ENCODE measurements at places on chromosomes 5 and 9.
A peak's percentile ranks its signal among the peaks of the same experiment; 100 is the strongest.

DNA sequence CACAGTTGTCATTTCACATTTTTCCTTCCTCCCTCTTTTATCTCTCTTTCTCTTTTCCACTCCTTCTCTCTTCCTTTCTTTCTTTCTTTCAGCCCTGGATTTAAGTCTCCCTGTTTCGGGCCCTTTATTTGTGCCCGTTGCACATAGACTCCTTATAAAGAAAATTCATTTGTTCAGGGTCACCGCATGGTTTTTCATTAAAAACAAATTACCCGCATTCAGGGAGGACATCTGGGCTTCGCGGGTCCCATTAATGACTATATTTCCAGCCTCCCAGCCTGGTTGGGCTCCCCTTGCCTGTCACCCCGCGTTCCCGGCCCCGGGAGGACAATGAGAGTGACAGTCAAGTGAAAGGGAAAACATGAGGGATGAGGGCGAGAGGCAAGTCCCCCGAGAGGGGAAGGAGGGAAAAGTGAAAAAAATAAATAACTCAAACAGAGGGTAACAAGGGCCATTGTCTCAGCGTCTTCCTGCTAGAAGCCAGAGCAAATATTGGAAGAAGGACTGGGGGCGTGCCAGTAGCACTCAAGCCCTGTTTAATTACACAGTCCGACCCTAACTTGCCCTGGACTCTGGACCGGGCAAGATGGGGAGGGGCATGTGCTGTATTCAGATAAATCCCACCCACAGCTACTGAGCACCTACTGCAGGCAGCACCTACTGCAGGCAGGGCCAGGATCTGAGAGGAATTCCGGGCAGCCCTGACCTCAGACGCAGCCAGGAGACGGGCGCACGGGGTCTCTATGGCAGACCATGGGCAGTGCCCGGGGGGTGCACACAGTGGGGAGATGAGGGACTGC is 166.2 kb downstream of the PAX5 start:
- no peak for DNase-seq

DNA sequence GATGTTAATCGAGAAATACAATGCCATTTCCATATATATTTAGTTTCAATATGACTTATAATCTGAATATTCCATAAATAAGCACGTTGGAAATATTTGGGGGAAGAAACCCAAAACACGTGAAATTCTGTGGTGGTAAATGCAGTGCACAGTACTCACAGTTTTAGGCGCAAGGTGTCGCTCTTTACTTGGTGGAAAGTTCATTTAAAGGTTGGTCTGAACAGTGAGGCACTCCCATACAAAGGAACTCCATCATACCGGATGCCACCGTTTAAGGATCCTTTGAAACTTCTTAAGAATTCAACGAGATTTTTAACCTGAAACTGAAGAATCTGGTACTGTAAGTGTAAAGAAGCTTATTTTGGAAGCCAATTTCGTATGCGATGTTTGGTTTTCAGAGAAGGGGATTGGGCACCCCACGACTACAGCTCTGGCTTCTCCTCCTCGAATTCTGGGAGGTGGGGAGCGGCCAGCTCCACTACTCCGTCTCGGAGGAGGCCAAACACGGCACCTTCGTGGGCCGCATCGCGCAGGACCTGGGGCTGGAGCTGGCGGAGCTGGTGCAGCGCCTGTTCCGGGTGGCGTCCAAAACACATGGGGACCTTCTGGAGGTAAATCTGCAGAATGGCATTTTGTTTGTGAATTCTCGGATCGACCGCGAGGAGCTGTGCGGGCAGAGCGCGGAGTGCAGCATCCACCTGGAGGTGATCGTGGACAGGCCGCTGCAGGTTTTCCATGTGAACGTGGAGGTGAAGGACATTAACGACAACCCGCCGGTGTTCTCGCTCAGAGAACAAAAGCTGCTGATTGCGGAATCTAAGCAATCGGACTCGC is at the start of gene PCDHA11:
Gene PCDHA11, plus strand, starts transcription at position 237 of the 834 bp plus-strand sequence. Its CDS starts 147 bp downstream, at position 384.
- DNase-seq: no peak

GRCh38 chr9:117095081-117095480 is 319.8 kb downstream of the ASTN2 start:
- DNase-seq: no peak

DNA sequence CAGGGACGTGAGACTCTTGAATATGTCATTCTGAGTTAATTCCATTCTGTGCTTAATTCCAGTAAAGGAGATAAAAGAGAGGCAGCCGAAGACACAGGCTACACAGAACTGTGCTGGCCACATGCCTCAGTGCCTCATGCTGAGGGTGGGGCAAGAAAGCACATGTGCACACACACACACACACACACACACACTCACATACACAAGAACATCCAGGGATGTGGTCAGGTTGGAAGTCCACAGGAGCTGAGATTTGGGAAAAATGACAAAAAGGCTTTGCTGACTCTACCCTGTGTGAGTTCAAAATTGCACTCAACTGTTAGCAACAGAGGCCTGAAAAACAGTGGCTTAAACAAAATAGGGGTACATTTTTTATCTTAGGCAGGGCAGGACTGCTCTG is 40.5 kb downstream of the ALG2 start:
- DNase-seq: no peak

DNA sequence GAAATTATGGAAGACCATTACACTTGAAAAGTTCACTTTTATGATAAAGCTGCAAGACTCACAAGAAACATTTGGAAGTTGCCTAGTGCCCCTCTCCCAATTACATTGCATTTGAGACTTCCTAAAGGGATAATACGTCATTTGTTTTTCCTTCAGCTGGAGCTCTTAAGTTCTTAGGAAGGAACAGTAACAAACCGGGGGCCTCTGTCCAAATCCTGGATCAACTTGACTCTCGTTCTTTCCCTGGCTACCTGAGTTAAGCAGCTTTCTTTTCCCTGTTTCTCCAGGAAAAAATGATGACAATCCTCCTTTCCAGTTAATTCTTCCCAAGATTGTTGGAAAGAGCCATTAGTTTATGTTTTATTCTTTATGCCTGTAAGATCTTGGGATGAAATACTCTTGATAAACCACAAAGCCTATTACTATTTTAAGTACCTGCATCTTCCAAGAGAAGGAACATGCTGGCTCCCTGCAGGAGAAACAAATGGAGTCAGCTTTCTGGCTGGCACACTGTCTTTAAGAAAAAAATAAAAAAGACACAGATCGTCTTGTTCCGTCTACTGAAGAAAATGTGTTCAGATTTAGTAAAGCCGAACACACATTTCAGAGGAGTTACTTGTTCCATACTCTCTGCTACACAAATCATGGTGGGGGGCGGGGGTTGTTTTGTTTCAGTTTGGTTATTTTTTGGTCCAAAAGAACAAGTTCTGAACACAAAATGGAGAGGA is 297.9 kb downstream of the EFNA5 start:
- DNase-seq: peak; percentile 53

DNA sequence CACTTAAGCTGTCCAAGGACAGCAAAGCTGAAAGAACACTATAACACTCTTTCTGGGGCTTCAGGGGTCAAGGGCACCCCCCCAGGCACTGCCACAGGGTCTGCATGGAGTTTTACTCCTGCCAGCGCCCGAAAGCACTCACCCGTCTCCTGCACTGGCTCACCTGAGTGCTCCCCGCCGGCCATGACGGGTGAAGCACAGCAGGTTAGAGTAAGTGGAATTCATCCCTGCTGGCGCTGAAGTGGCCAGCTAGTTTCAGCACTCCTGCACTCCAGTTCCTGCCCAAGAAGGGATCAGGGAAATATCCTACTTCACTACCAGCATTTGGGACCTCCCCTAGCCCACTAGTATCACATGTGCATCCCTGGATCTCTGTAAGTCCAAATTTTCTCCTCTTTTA is 516.0 kb downstream of the ZNF608 start:
- DNase-seq: no peak

GRCh38 chr9:124632077-124632621 is 125.0 kb upstream of the NR5A1 start:
- no peak for DNase-seq

- no peak for DNase-seq
Observed at GRCh38 chr5:134250949-134251348, 25.1 kb upstream of the PPP2CA start.

DNA sequence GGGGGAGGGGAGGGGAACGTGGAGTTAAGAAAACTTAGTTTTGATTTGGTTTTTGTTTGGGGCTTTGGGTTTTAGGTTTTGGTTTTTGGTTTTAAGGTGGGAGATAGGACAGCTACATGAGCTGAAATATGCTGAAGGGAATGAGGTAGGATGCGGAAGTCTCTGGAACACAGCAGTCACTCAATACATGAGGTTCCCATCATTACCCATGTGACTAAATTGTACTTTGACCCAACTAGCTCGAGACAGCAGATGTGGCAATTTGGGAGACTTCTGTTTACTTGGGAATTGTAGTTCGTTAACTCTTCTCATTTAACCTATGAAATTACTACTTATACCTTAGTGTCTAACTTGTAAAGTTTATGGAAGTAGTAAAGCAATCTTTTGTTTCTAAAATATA is 124.2 kb downstream of the TLE1 start:
- DNase-seq: no peak

- no peak for DNase-seq
Observed at GRCh38 chr5:23084815-23085214, 231.7 kb upstream of the CDH12 start.

- no peak for DNase-seq
Observed at GRCh38 chr5:138370537-138370936, 18.1 kb downstream of the KDM3B start.

GRCh38 chr5:91381774-91382359 is 1.2 kb downstream of the ARRDC3 start:
- DNase-seq: peak; percentile 79

- DNase-seq: no peak
Observed at GRCh38 chr5:88000877-88001276, 267.8 kb downstream of the TMEM161B start.

DNA sequence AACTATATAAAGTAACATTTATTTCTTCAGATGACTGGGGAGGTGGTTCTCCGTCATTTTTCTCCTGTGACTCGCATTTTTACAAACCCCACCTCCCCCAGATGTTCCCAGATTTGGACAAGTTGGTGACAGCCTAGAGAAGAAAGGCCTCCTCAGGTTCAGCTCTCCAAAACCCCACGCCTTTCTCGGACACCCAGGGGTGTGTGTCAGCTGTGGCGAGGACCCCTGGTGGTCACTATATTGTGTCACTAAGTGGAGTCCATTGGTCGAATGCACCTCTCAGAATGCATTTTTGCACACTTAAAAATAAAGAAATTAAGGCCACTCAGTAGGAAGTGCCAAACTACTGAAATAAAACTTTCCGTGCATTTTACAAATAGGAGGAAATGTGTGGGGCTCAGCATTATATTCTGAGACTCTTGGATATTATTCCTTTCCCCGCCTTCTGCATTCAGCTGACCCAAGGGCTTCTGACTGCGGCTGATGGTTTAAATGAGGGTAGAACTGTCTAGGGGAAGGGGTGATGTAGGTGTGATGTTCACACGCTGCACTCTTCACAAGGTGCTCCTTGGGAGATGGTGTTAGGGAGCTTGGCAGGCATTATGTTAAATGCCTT is 47.6 kb downstream of the ACO1 start:
- DNase-seq: no peak

DNA sequence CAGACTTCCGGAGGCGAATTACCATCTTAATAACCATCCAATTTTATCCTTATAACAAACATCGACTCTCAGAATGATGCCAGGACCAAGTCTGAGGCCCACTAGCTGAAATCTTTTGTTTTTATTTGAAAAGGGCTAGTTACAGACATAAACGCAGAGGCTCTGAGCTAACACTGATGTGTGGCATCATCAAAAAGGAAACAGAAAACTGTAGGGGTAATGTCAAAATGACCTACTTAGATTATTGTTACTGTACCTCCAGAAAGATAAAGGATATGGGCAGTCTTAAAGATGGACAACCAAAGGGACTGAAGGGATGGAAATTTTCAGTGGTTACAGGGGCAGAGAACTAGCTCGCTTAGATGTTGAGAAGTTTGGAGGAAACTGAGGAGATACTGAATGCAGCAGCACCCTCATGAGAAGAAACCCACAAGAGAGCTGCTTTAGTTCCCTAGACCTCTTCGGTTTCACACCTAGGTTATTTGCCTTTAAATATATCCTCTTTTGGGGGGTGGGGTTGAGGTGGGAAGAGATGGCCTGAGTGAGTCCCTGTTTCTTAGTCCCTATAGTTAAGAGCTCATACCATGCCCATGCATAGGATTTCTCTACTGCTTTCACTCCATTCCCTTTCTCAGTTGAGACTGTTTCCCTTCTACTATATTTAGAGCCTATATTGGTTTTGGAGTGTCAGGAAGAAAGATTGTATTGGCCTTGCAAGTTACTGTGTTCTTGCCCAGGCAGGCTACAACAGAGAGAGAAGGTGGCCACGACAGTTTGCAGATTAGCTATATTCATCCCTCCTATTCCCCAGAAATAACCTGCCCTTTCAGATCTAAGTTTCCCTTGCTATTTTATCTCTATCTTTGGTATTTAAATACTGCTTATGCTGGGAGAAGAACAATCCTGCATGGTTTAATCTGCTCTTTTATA is 320.4 kb upstream of the EFNA5 start:
- DNase-seq: no peak

- no peak for DNase-seq
Observed at GRCh38 chr5:51181208-51181894, 201.9 kb upstream of the ISL1 start.

GRCh38 chr5:122447879-122448278 is 135.8 kb downstream of the SNCAIP start:
- DNase-seq: no peak

DNA sequence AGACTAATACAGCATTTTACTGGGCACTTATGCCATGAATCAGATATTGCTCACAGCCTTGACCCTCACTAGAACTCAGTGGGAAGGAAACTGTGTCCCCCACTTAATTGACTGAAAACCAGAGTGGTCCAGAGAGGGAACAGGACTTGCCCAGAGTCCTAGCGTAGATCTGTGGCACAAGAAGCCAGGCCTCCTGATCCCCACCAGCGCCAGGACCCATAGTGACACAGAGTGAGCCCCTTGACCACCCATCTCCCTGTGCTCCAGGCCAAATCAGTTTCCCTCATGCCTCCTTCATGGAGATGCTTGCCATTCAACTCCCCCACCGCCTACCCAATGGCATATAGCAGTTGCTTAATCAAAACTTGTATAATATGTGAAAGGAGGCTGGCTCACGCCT is 8.3 kb downstream of the KIF12 start:
- DNase-seq: no peak

DNA sequence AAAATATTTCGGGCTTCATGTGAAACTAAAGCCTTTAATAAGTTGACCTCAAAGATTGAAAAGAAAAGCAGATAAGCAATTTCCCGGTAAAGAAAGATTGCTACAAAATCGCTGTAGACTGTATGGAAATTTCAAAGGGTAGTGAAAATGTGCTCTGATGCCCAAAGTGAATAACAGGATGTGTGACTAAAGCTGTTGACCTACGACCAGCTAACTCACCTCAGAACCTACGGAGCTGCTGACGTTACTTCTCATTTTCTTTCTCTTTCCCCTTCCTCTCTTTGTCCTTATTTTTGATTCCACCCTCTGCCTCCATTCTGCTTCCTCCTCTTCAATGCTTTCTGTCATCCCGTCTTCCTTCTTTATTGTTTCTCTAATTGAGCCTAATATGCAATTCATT is 103.2 kb downstream of the PDE4D start:
- no peak for DNase-seq

Data from occipital lobe (tissue), 3 donors.